SJSA1 (cell line): ENCODE measurements at places on chromosomes 3 and 15.

GRCh38 chr15:54374184-54374952, 396.1 kb downstream of the UNC13C start:
- DNase-seq = no peak

GRCh38 chr3:177893331-177893730, 642.9 kb upstream of the KCNMB2 start:
- DNase-seq = no peak

DNA sequence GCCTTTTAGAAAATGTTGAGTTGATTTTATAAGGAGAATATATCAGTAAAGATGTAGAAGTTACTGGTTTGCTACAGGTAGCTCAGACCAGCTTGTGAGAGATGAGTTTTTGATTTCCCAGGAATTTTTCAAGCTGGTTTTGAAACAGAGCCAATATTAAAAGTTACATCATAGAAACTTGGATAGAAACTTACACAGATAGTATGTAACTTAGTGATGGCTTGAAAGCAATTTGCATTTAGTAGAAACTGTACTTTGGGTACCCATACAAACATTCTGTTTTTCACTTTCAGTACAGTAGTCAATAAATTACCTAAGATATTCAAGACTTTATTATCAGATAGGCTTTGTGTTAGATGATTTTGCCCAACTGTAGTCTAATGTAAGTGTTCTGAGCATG, 93.4 kb downstream of the RBMS3 start:
- no peak for DNase-seq

- DNase-seq = no peak
Measured at GRCh38 chr15:40871749-40872617, 2.1 kb downstream of the RHOV start.

GRCh38 chr3:38127611-38128302, 9.2 kb downstream of the ACAA1 start:
- DNase-seq = peak; percentile 23

GRCh38 chr3:102457644-102458043, 22.8 kb downstream of the ZPLD1 start:
- DNase-seq = no peak

DNA sequence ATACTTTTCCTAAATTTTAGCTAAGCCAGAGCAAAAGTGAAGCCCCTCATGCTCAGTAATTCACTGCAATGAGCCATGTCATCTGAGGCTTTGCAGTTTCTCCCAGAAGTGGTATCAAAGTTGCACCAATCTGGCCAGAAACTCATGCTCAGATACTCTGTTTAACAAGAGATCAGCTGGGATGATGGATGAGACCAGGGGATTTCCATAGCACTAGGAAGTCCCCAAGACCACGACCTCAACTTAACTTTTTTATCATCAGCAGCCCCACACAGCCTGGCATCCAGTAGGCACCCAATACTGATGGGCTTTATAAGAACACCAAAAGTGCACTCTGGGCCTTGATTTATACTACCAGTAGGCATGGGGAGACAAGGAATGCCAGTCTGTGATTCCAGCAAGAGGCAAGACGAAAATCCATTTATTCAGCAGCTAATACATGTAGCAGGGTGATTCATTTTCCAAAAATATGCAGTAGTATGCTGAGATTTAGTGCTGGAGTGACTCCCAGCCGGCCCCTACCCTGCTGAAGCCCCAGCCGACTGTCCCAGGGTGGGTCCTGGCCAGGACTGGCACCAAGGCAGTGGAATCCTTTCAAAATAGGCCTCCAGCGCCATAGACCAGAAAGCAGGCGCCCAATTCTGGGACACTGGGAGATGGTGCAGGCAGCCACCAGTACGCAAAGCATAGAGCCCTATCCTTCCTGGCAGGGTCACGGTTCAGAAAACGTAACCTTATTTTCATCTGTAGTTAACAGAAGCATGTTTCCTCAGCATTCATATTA, 612 bp upstream of the LDHAL6B start:
- DNase-seq = no peak
